ENCODE measurements at places on chromosomes 3 and 15.

DNA sequence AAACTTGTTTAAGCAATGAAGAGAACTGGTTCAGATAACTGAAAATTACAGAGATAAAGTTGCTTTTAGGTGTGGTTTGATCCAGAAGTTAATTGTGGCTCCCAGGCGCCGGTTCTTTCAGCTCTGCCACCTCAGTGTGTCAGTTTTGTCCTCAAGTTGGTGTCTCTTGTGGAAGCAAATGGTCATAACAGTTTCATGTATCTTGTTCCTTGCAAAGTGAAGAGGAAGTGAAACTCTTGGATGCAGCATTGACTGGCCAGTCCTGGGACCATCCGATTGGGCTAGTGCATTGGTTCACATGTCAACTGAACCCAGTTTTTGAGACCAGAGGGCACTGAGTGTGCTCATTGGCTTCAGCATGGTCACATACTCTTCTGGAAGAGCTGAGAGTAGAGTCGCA, 181.4 kb upstream of the GRM7 start:
- DNase-seq, result no peak

GRCh38 chr3:119145500-119146167, at the start of gene TEX55:
TSS of gene TEX55 (plus strand) at chr3:119146165. CDS start at chr3:119146190, 25 bp downstream.
- peak; percentile 79 for DNase-seq

- DNase-seq, result no peak
Measured at GRCh38 chr3:126621171-126621570, 33.8 kb downstream of the TXNRD3 start.

GRCh38 chr3:49602877-49603411, 48.7 kb downstream of the BSN start:
- DNase-seq, result no peak

- no peak for DNase-seq
Measured at GRCh38 chr3:14772533-14773138, 46.1 kb upstream of the FGD5 start.
